ENCODE measurements at places on chromosomes 3 and 15.
A peak's percentile ranks its signal among the peaks of the same experiment; 100 is the strongest.

DNA sequence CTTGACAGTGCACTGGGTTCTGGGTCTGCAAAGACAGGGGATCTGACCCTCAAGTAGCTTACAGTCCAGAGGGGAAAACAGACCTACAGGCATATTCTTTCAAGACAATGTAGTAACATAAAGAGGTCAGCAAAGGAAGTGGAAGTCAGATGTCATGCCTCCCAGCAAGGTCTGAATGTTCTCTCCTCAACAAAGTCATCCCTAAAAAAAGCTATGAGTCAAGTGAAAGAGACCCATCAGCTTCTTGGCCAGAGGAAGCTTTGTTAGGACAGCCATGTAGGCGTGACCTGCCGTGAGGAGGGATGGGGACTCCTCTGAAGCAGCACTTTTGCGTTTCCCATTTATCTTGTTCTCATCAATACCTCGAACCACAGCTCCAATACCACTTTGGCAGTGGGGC is 331.6 kb upstream of the NR2F2 start:
- no peak for DNase-seq

GRCh38 chr3:40994611-40995010 is 204.7 kb upstream of the CTNNB1 start:
- no peak for DNase-seq

DNA sequence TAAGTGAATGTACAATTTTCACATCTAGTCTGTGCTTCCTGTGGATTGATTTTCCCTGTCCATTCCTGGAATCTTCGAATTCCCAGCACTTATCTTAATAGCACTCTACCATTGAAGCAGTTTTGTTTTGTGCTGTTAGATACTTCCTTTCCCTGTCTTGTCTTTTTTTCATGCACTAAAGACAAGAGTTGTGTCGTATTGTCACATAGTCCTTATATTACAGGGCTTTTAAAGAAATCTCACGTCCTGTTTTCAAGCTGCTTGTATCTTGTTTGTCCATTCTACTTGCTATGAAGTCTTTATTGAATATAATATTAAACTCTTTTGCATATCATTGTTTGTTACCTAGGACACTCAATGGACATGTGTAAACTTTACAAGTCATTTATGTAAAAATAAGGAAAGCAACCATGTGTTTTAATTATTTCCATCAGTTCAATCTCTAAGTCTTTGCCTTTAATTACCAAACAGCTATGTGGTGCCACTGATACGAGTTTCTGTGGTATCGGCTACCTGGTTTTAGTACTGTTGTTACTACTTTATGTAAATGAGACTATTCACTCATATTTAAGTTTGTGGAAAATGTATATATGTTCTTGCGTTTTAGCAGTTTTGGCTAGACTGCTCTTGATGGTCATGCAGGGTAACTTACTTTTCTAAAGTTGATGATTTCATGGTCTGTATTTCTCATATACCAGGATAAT is 10.3 kb downstream of the PIK3CA start:
- DNase-seq = no peak

- no peak for DNase-seq
Observed at GRCh38 chr3:29503958-29504357, 223.1 kb downstream of the RBMS3 start.

DNA sequence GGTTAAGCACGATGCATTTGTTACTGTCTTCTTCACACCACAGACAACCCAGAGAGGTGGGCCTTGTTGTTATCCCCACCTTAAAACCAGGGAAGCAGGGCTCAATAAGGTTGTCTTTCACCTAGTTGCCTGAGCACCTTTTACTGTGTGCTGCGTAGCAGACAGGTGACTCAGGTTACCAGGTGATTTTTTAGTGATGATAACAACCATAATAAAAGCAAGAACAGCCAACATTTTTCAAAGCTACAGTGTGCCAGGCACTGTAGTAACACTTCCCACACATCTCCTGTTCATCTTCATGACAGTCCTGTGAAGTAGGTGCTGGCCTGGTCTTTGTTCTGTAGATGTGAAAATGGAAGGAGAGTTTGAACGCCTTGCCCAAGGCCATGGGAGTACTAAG is 132.2 kb downstream of the SLC25A26 start:
- DNase-seq = no peak

DNA sequence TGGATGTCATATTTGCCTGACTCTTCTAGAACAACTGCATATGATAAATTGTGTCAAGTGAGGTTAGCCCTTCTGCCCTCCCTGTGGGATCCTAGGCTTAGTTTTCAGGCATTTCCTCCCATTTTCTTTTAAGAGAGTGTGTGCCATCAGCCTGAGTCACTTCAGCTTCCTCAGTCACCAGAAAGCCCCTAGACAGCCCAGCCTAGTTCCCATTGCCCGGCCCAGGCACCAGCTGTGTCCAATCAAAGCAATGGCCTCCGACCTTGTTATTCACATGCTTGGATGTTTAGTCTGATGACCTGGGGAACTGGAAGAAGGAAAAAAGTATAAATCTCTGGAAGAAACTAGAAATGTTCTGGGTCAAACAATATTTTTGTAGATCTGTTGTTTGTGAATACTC is 221.9 kb upstream of the LRIG1 start:
- DNase-seq = peak; percentile 77

- DNase-seq = peak; percentile 64
Observed at GRCh38 chr3:188914552-188914951, 257.2 kb upstream of the TPRG1 start.

DNA sequence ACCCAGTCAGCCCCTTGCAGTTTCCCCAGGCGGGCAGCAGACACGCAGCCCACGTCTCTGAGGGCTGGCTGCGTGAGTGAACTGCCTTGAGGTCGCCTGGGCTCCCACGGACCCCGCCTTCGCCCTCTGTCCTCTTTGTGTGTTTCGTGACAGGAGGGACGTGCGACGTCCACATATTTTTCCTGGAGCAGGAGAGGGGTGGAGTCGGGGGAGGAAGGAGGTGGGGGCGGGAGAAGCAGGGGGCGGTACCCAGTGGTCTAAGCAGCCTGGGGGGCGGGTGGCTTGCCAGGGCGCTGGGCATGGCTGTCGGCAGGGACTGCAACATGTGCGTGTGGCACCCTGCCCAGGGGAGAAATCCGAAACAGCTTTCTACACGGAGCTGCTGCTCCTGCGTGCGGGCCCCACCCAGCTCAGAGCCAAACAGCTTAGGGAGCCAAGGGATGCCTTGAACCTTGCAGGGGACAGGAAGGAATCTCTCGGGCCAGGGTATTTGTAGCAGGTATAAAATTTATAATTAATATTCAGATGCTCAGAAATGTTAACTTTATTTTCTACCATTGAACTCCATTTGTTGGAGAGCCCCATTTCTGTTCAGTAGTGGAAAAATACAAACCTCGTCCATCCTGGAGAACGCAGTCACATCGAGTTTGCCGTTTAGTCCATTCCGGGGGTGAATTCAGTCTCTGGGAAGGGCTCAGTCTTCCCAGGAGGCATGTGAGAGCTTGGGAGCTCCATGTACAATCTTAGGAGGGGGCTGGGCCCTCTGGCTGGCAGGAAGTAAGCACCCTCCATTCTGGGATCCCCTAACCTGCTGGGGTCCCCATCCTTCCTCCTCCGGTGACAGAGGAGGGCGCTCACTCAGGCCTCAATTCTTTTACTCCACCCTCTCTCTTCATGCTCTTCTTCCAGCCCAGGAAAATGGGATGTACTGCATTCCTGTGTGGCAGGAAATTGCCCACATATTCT is 79.1 kb upstream of the MEF2A start:
- DNase-seq = peak; percentile 46

GRCh38 chr3:187150599-187150998 is 11.3 kb upstream of the RPL39L start:
- no peak for DNase-seq

DNA sequence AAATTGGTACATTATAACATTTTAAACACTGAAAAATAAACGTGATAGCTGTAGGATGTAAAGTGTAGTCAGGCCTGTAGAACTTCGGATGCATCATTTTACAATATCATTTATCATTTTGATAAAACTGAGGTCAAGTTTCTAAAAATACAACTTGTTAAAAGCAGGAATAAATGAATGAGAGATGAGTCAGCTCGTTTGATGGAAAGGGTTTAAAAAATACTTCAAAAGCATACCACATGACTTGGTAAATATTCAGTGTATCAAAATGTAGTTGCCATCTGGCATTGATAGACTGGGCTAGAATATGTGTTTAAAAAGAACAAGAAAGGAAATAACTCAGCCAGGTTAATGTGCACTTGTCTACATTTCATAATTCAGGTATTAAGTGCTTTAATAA is 357.0 kb downstream of the TIGIT start:
- peak; percentile 53 for DNase-seq

GRCh38 chr15:100918690-100919480 is at the start of gene LRRK1:
Gene LRRK1 (plus strand): TSS chr15:100919357. CDS start chr15:100924633, 5,276 bp downstream.
- peak; percentile 57 for DNase-seq

- DNase-seq = no peak
Observed at GRCh38 chr3:141996437-141996836, 120.0 kb downstream of the ATP1B3 start.

DNA sequence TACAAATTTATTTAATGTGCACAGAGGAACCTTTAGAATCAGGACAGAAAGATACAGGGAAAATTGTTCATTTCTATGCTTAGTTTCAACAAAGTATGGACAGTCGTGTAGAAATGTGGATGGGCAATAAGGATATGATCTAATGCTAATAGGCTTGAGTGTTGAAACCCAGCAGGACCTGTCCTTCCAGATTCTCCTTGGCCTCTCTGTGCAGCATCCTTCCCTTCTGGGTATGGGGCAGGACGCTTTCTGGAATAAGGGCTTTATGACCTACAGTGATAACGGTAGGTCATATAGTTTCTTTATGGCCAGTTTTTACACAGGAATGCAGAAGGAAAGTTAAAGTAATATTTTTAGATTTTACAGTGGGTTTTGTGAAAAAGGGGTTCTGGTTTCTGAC is 698.1 kb downstream of the SI start:
- DNase-seq = no peak

DNA sequence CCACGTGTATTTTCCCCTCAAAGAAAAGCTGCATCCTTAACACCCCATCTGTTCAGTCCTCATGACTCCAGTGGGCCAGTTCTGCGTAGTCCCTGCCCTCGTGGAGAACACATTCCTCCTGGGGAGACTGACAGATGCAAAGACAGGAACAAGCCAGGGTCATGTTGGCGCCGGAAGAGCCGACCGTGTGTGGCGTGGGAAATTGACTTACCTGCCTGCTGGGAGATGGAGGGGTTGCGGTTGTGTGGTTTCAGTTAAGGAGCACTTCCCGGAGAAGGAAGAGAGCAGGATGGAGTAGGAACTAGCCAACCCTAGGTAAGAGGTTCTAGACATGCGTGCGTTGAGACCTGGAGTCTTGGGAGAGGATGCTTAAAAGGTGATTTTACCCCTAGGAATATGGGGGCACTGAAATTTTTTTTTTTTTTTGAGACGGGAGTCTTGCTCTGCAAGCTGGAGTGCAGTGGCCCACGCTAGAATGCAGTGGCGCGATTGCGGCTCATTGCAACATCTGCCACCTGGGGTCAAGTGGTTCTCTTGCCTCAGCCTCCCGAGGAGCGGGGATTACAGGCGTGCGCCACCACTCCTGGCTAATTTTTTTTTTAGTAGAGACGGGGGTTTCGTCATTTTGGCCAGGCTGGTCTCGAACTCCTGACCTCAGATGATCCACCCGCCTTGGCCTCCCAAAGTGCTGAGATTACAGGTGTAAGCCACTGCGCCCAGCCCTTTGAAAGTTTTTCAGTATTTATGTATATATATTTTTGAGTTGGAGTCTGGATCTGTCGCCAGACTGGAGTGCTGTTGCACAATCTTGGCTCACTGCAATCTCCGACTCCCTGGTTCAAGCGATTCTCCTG is 1.4 kb downstream of the VHL start:
- DNase-seq = no peak

DNA sequence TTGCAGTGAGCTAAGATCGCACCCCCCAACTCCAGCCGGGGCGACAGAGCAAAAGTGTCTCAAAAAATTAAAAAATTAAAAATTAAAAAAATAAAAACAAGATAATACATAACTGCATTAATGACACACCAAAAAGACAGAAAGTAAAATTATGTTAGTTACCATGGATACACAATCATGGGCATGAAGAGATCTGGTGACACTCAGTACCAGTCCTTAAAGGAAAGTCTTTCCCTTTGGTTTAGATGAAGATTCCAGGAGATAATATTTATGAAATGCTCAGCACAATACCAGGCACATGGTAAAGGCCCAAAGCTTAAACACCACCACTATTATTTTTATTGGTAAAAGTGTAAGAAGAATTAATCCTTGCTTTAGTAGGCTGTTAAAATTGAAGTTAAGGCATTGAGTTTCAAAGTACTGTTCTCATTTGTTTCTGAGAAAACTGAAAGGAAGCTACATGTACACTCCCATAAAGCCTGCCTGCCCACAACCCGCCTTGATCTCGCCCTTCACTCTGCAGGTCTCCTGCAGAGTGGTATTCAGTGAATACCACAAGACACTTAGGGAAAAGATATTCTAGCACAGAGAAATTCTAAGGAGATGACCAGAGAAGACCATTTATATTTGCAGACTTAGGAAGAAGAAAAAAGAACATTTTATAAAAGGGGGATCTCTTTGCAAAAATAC is 52.3 kb downstream of the SUCLG2 start:
- peak; percentile 85 for DNase-seq

DNA sequence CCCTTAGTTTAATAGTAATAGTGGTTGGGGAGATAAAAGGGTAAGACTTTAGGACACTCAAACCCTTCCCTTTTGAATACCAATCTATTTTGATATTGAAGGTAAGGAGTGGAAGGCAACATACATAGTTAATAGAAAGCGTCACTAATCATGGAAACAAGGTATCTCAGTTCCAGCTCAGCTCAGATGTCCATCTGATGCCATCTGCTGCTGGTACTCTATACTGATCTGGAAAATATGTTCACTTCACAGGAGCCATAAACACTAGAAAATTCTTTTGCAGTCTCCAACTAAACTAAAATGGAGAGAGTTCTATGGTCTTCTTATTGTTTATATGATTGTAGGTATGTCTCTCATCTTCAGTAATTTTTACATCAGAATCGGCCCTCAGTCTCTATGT is 1777.1 kb downstream of the OTOL1 start:
- no peak for DNase-seq

GRCh38 chr3:148861277-148861869 is 3.7 kb upstream of the CPA3 start:
- peak; percentile 54 for DNase-seq

DNA sequence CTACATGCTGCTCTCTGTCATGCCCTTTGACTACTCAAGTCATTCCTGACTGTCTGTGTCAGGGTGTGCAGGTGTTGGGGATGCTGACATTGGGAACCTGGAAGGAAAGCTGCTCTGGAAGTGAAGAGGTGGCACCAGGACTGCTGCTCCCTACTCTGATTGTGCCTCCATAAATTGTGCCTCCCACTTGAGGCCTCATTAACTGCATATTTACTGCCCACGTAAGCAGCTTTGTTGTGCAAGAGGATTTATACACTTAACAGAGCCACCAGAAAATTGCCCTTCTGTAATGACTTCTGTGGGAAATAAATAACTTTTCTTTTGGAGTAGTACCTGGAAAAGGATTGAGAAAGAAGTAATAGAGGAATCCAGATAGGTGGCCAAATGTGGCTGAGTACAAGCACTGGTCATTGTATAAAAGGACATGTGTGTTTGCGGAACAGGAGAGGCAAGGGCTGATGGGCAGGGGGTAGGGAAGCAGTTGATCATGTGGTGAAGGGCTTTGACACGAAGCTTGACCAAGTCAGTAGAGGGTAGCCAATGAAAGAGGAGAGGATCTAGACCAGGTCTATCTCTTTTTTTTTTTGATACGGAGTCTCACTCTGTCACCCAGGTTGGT is 24.8 kb downstream of the IL20RB start:
- DNase-seq = no peak

- peak; percentile 59 for DNase-seq
Observed at GRCh38 chr3:16066975-16067374, 107.5 kb upstream of the GALNT15 start.
